ENCODE measurements at places on chromosomes 5 and 9.
A peak's percentile ranks its signal among the peaks of the same experiment; 100 is the strongest.

DNA sequence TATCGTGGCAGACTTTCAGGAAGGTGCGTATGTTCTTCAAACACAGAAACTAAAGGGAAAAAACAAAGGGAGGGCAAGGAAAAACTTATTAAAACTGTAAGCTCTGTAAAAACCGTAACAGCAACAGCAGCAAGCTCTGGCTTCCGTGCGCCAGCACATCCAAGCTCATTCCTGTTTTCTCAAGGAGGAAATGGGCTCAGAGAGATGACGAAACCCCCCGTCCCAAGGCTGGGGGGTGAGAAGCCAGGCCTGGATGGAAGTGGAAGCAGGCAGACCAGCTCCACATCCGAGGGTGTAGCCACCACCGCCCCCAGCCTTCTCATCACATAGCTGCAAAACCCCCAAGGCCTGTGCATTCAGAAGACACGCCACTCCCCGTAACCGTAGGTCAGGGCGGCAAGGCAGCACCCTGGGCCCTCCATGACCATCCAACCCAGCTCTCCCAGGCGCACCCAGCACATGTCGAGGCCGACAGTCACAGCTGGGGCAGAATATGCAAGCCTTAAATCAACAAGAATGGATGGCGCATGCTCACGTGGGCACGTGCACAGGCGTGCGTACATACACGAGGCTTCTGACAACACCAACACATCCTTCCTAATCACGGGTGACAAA lies 52.8 kb downstream of the VAV2 start:
- no peak for DNase-seq

GRCh38 chr9:89448381-89448780 lies 49.5 kb downstream of the SEMA4D start:
- DNase-seq: no peak

GRCh38 chr5:167525004-167525403 lies 766.4 kb upstream of the WWC1 start:
- DNase-seq: no peak

DNA sequence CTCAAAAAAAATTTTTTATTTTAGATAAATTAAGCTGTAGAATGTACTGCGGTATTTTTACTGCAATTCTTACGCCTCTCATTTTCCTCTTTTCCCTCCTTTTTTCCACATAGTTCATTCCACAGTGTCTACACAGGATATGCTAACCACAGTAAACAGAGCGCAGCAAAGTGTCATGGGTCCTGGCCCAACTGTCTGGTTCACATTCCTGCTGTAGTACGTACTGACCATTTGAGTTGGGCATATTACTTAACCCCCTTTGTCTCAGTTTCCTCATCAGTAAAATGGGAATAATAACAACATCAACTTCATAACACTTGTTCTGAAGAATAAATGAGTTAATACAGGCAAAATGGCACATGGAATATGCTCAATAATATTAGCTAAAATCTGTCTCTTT lies 41.6 kb downstream of the SLC44A1 start:
- no peak for DNase-seq

GRCh38 chr9:7121055-7121454 lies 363.3 kb downstream of the KDM4C start:
- DNase-seq: no peak

DNA sequence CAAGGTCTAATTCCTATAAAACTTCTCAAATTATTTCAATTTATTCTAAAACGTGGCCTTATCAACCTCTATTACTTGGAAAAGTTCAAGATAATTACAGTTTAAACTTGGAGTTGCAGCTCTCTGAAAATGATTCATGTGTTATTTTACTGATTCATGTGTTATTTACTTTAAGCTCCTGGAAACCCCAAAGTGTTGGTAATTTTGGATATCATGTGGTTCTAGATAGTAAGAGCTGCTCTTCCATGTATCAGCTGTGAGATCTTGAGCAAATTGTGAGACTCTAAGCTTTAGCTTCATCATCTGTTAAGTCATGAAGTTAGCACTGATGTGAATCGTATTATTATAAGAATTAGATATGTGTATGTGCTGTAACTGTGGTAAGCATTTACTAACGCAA lies 749.2 kb downstream of the TLE4 start:
- no peak for DNase-seq

DNA sequence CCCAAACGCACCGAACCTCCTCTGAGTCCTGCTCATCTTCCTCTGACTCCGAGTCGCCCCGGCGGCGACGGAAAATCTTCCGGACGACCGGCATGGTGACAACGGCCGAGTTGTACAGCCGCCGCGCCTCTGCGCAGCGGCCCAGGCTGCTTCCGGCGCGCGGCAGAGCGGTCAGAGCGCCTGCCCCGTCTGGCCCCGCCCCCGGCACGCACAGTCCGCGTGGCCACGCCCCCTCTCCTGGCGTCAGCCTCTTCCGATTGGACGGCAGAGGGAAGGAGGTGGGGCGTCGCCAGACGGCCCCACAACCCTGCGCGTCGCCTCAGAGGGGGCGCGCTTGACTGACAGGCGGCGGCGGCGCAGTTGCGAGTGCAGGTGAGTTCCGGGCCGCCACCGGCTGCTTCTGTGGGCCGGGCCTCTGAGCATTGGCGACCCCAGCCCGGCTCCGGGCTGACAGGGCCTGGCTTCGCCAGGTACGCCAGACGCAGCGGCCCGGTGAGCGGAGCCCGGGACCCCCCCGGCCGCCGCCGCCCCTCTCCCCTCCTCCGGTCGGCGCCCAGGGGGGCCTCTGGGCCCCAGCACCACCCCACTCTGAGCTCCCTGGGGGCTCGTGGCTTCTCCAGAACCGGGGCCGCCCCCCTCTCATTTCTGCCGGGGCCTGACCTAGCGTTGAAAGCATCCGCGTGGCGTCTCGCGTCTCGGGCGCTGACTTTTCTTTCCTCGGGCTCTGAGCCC lies at the start of the genes C9orf78 and USP20:
C9orf78 (minus strand) TSS at position 148 of the 732 bp plus-strand sequence; CDS start at position 94, 54 bp downstream.
USP20 (plus strand) TSS at position 331 of the 732 bp plus-strand sequence. CDS start 17,098 bp downstream, outside the sequence.
- DNase-seq: peak; percentile 96

DNA sequence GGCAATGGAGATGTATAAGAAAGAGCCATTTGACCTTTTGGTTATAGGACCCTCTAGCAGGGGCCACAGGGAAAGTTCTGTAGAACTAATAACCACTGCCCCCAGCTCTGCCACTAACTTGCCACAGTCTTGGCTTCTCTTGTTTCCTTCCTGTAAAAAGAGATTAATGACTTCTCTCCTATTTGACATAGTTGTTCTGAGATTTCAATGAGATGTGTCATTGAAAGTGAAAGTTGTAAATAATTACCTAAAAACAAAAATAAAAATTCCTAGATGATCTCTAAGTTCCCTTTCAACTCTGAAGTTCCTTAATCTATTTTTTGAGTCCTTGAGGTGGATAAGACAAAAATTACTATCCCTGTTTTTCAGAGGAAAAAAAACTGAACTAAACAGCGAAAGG lies 1.4 kb upstream of the KIF12 start:
- no peak for DNase-seq

- DNase-seq: peak; percentile 33
Measured at GRCh38 chr5:10354048-10354872, 765 bp downstream of the MARCHF6 start.

GRCh38 chr9:121242219-121242958 lies 25.6 kb upstream of the GSN start:
- DNase-seq: no peak

DNA sequence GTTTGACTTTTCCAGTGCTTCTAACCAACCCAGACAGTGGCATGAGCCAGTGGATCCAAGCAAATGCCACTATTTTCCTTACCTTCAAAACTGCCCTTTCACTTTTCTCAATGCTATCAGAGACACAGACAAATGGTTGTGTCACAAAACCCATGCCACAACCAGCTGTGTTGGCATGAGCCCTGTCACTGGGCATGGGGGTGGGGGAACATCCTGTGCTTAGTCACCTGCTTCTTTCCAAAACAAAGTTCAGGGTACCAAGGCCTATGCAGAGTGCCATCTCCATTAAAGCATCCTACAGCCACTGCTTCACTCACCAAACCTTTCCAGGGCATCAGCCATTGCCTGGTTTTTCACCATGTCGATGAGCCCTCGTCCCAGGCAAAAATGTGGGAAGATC lies 30.1 kb downstream of the NIPSNAP3B start:
- no peak for DNase-seq

DNA sequence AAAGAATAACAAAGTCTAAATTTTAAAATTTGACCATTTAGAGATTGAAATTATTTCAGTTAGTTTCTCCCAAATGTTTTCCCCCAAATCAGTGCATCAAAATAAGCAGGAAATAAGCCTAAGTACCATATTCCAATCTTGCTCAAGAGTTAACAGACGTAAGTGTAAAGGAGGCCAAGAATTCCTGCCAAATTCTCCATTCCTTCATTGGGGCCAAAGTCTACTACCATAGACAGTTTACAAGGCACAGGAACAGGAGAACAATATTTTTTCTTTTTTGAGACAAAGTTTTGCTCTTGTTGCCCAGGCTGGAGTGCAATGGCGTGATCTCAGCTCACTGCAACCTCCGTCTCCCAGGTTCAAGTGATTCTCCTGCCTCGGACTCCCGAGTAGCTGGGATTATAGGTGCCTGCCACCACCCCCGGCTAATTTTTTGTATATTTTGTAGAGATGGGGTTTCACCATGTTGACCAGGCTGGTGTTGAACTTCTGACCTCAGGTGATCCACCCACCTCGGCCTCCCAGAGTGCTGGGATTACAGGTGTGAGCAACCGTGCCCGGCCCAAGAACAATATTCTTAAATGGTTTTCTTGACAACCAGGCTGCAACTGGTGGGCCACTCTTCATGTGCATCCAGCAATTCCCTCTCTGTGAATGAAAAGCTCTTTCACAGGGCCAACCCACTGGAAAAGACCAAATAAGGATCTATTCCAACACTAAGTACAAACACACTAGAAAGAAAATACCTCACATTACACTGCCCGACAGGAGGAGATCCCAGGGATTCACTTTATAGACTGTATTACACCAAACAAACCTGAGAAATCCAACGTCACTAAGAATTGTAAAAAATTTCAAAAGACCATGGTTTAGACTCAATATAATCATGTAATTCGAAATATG lies 127.7 kb downstream of the MAPKAP1 start:
- DNase-seq: no peak

GRCh38 chr5:135546101-135546500 lies 10.3 kb upstream of the NEUROG1 start:
- DNase-seq: no peak

- no peak for DNase-seq
Measured at GRCh38 chr9:118236625-118237024, 532.4 kb downstream of the TLR4 start.

- DNase-seq: no peak
Measured at GRCh38 chr5:163497315-163497714, 8.1 kb upstream of the MAT2B start.

DNA sequence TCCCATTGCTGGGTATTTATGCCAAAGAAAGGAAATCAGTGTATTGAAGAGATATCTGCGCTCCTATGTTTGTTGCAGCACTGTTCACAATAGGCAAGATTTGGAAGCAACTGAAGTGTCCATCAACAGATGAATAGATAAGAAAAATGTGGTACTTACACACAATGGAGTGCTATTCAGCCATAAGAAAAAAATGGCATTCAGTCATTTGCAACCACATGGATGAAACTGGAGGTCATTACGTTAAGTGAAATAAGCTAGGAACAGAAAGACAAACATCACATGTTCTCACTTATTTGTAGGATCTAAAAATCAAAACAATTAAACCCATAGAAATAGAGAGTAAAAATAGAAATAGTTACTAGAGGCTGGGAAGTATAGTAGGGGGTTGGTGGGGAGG lies 1133.1 kb upstream of the ACO1 start:
- DNase-seq: no peak

DNA sequence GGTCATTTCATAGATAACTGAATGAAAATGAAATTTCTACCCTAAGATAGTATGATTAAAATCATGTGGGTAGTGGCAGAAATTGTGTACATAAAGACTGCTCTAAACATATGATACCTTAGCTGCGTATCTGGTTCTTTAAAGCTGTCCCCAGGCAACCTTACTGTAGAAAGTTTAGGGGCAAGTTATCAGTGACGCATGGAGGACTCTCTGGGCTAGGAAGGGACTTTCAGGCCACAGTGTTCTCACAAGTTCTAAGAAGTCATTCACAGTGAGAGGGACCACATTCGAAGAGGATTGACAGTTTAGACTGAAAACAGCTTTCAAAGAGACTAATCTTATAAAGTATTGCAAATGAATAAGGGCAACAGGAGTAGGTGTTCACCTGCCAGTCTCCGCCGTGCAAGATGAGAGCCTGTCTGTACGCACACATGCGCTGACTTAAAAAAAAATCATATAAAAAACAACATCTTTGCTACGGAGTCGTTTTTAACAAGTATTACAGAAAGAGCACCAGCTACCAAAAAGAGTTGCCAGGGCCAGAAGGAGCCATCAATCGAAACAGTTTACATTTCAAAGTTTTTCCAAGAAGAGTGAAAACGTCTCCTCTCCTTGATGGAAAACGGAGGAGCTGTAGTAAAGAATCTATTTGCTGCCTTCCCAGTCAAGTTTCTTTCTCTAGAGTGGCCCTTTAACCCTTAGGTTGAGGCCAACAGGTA lies 146.3 kb downstream of the CETN3 start:
- no peak for DNase-seq

DNA sequence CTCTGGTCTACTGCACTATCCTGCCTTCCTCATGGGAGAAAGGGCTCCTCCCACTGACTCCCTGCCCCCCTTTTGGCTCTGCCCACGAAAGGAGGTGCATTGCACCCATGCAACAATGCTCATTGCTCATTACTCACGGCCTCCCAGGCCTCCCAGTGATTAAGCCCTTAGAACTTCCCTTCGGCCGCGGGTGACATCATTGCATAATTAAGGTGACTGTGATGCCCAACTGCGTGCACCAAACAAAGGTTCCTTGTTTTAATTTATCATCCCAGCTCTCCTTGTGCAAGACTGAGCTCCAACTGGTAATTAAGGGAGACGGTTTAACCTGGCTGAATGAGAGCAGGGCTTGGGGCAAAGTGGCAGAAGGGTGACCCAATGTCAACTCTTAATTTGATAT lies 180.4 kb downstream of the GAS1 start:
- no peak for DNase-seq

- DNase-seq: no peak
Measured at GRCh38 chr5:124652514-124652819, 94.0 kb downstream of the ZNF608 start.

DNA sequence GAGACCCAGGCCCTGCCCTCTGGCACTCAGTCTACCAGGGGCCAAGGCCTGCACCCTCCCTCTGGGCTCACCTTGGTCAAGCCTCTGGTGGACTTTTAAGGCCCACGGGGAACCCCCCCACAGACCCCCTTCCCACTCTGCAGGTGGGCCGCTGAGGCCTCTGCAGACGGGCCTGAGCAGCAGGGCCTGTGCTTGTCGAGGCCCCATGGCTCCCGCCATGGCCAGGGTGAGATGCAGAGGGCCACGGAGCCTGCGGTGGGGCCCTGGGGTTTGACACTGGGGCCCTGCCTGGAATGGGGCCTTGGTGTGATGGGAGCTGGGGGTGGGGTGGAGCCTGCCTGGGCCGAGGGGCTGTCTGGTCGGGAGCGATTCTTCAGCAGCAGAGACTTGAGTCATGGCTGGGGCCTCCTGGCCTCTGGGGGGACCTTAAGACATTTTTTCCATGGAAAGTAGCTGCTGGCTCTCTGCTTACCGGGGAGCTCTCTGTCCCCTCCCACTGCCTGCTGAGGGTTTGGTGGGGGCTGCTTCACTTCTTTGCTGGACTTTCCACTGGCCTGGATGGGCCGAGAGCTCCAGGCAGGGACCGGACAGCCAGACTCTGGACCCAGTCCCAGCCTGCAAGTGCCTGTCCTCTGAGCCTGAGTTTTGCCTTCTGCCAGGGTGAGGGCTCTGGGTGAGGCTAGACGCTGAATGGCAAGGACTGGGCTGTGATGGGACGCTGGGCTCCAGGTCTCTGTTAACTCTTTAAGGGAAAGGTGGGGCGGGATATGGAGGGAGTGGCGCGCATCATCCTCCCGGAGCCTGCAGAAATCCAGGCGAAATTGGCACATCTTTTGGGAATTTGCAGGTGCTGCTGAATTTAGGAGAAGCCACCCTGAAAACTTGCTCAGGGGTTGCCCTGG lies 132.2 kb downstream of the RXRA start:
- no peak for DNase-seq

Data from left ventricle myocardium inferior (tissue), 1 donor.